ENCODE measurements at places on chromosomes 7 and 10.

GRCh38 chr7:114264023-114264422, 150.6 kb upstream of the FOXP2 start:
- no peak for DNase-seq

GRCh38 chr10:113566888-113567287, 14.0 kb downstream of the HABP2 start:
- DNase-seq, result no peak

- no peak for DNase-seq
These were observed 512.8 kb upstream of the GALNT17 start for GRCh38 chr7:70619130-70619529.

- DNase-seq, result no peak
These were observed 66.6 kb upstream of the SYPL1 start for GRCh38 chr7:106178593-106179134.

- no peak for DNase-seq
These were observed 117.2 kb downstream of the PIP4K2A start for GRCh38 chr10:22597138-22597537.

- no peak for DNase-seq
These were observed at the start of gene SLC26A5 for GRCh38 chr7:103446049-103446520. TSS of gene SLC26A5 (minus strand) at chr7:103446207. CDS start at chr7:103421514, 24,693 bp downstream.

Data from skin of body (tissue), 3 donors.